ENCODE measurements at places on chromosomes 13 and 19.

DNA sequence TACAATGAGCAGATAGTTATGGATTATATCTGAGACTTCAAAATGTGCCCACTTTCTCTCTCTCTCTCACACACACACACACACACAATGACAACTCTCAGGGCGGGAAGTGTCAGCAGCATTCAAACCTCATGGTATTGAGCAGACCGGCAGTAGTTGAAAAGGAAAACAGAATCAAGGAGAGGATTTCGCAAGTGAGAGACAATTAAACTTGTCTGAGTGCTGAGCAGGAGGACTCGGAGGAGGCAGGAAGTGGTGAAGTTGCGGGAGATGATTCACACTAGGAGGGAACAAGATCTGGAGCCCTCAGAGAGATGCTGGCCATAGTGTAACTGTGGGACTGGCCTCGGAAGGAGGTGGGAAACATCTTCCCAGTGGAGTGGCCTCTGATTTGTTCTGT, 353.1 kb downstream of the EFNB2 start:
- DNase-seq = peak; percentile 96

DNA sequence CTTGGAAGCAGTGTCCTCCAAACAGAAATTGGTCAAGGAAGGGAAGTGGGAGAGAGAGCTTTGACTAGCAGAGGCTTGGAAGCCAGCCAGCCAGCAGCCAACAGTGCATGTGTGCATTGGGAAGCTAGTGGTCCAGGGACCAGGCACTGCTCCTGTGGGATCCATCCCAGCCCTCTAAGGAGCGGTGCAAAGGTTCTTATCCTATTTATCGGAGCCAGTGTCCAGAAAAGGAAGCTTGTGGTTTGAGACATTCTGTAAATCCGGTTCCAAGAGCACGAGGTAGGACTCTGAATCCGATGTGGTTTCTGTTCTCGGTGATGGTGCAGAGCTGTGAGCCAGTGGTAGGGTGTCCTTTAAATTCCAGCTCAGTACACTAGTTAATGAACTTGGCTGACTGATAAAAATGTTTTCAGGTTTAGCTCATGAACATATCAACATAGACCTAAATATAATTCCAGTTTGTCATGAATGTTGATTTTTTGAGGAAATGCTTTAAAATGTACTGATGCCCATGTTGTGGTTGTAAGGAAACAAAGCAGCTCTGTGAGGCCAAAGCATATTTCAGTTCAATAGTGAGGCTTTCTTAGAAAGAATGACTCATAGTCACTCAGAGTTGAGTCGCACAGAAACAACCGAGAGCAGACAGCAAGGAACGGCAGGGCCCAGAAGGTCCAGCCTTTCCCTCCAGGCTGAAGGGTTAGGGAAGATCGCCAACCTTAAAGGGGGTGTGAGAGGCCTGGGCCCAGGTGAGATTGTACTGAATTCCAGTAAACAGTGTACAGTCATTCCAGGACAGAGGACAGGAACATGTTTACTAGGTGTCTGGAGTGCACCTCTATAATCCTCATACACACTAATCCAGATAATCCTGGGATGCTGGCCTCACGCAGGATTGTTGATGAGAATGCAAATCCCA, 21.5 kb upstream of the GARRE1 start:
- peak; percentile 89 for DNase-seq

GRCh38 chr19:4576016-4576933, 16.8 kb upstream of the SEMA6B start:
- DNase-seq = peak; percentile 66

DNA sequence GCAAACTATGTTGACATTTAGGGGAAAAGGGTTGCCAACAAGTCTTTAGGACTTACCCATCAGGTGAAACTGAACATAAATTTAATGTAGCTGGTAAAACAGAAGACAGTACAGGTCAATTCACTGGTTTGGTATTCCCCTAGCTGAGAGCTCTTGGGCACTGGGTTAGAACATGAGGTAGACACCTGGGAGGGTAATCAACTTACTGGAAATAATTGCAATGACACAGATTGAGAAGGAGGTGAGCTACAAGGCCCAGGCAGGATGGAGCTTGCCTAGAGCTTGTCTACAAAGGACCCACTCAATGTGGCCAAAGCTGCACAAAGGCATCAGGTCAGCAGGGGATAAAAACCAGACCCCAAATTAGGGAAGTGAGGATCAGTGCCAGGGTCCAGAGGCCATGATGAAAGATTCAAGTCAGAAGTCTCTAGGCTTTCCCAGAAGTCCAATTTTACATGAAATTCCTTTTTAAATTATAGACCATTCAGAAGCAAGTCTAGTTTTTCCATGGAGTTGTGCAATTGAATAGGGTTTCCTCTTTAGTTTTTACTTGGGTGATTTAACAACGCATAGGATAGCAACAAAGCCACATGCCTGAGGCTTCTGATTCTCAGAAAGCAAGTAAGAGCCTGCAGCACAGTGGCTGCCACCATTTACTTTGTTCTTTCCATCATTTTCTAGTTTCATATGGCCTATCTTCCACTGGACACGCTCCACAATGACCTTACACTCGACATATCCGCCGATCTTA, 194.0 kb downstream of the NDFIP2 start:
- no peak for DNase-seq

- DNase-seq = no peak
These were observed 102.6 kb downstream of the DOCK9 start for GRCh38 chr13:98875146-98875729.

DNA sequence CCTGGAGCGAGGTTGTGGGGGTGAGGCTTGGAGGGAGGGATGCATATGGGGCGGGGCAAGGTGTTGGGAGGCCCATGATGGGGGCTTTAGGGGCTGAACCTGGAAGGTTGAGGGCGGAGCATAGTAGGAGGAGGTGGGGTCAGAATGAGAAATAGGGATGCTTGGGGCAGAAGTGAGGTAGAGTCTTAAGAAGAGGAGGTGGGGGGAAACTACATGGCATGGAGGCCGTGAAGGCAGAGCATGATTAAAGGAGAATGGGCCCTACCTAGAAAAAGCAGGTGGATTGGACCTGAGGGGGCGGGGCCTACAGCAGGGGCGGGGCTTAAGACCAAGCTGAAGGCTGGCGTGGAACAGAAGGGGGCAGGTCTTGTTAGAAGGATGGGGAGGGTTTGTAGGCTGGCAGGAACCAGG, 799 bp downstream of the NR1H2 start:
- DNase-seq = no peak

- no peak for DNase-seq
These were observed 805 bp downstream of the ZNF784 start for GRCh38 chr19:55623561-55623960.

- peak; percentile 18 for DNase-seq
These were observed 581.8 kb upstream of the SLITRK5 start for GRCh38 chr13:87089391-87089790.

- peak; percentile 64 for DNase-seq
These were observed 1.5 kb downstream of the PLEKHF1 start for GRCh38 chr19:29666578-29667386.

DNA sequence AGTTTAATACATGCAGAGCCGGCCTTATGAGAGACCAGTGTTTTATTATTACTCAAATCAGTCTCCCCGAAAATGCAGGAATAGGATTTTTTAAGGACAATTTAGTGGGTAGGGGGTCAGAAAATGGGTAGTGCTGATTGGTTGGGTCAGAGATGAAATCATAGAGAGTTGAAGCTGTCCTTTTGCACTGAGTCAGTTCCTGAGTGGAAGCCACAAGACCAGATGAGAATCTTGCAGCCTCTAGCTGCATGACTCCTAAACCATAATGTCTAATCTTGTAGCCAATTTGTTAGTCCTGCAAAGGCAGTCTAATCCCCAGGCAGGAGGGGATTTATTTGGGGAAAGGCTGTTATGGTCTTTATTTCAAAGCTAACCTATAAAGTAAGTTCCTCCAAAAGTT, 1163.9 kb downstream of the DIAPH3 start:
- DNase-seq = no peak

DNA sequence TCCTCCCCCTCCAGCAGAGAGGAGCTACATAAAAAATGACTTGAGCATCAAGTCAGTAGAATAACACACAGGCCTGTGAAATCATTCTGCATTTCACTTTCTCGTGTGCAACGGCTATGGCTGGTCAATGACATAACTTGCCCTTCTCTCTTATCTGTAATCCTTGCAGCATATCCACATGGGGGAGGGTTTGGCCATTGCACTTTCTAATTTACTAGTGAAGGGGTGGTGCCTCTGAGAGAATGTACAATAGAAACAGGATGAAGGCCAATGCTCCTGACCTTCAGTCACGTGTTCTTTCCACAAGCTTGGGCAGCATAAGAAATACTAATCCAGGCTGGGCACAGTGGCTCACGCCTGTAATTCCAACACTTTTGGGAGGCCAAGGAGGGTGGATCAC, 641.0 kb upstream of the ARGLU1 start:
- DNase-seq = no peak

GRCh38 chr13:42532561-42533335, 41.2 kb upstream of the TNFSF11 start:
- DNase-seq = no peak

DNA sequence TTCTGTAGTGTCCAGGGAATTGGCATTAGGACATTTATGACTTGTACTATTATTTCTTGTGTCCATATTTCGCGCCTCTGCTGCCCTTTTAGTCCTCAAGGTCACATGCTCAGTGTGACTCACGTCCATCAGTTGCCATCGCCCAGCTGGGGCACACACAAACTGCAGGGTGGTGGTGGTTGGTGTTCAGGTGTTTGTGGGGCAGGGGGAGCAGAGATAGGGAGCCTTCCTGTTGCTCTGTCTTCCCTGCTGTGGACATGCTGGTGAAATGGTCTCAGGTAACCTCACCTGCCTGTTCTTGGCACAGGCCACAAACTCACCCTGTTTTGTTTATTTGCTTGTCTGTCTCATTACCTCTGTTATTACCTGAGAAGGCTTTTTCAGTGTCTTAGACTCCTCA, 22.4 kb downstream of the PRR12 start:
- DNase-seq = peak; percentile 85

DNA sequence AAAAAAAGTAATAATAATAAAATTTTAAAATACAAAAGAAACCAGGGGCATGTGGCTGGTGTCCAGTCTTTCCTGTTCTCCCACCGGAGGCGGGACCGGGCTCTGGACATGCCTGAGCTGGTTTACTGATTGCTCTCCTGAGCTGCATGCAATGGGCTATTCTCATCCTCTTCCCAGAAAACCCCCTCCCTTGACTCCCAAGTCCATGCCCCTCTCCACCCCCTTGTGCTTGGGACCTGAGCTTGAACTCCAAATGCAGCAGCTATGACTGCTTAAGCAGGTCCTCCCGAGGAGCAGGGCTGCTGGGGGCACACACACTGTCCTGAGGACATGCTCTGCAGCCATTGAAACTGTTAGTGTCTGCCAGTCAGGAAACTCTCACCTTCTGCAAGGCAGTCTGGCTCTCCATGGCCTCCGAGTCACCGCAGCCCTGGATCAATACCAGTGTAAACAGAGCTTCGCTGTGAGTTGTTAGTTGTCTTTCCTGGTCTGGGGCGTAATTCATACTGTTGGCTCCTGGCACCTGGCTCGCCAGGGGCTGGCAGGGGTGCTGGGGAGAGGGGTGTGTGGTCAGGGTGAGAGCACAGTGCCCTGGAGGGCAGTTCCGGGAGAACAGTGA, 41.6 kb upstream of the CHST8 start:
- DNase-seq = no peak

DNA sequence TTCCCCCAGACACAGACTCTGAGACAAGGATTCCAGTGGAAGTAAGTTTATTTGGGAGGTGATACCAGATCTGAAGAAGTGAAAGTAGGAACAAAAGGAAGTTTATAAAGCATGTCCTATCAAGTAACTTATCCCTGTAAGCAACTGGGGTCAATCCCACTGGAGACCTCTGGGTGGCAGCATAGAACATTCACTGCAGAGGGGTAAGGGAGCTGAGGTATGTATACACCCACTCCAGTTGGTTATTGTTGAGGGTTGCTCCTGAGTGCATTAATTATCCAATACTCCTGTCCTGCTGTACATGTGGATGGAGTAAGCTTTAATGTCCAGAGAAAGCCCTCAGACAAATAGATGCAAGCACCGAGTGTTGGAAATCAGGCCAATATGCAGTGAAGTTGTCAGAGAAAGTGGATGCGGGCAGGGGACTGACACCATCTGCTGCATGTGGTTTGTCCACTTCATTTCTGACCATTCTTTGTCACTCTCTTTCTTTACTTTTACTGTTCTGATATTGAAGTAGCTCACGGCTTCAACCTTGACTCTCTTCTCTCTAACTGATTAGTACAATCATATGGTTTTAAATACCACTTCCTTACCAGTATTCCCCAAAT, 46.7 kb downstream of the NOTCH3 start:
- DNase-seq = peak; percentile 59

DNA sequence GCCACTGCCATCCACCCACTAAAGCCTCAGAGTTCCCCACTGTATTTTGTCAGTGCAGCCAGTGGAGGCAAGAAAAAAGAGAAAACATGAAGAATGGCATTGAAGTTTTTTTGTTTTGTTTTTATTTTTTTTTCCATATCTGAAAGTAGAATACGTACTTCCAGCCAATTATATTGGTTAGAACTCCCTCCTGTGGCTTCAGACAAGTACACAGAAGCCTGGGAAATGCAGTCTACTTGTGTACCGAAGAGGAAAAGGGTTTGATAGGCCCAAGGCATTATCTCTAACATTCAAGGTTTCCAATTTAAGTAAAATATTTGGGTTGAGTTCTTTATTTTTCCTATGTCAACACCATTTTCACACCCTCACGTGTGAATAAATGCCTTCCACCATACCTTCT, 696.2 kb upstream of the GPC6 start:
- DNase-seq = no peak

DNA sequence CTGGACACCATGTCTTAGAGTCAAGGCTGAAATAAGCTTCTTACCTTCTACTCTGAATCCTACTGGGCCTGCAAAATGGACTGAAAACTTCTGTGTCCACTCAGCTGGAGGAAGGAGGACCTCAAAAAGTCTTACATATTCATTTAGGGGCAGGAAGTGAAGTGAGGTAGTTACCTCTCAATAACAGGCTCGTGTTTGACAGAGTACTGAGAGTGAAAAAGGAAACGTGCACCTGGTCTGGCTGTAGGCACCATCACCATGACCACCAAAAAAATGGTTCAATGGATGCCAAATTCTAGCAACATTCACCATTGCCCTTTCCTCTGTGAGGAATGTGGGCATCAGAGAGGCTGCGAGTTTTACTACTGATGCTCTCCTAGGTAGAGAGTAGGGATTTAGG, 176.2 kb downstream of the RFC3 start:
- no peak for DNase-seq
